ENCODE measurements at places on chromosomes 5 and 9.

DNA sequence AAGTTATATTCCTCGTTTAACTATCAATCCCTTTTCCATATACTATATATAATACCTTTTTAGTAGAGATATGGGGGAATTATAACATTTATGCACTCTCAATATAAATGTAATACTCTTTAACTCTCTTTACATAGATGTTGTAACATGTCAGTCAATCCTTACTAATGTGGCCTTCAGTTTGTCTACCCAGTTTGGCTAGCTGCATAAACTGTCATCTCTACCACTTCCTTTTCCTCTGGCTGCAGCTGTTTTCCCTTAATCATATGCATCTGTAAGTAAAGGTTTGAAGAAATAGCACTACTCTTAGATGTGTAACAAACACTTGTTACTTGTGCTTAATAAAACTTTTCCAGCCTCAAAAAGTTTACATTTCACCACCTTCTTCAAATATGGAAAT, 13.4 kb downstream of the ABHD17B start:
- DNase-seq: no peak

GRCh38 chr9:92165484-92165883, 50.3 kb upstream of the SPTLC1 start:
- no peak for DNase-seq

GRCh38 chr5:93348231-93348630, 232.8 kb downstream of the NR2F1-AS1 start:
- DNase-seq: no peak

DNA sequence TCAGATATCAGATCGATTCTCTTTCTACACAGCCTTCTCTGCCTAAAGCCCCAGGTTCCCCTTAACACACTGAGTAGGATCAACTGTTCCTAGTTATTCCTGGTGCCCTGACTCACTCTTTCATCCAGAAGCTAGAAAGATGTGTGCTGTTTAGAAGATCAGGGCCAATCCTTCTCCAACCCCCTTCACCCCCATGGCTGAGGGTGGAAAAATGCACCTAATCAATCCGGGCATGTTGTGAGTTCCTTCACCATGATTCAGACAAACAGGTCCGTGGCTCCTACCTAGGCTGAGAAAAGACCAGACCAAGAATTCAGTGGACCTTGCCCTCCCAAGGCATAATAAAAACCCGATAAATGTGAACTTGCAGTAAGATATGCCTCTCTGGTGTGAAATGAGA, 85.4 kb upstream of the EQTN start:
- no peak for DNase-seq

Measured in cardiac muscle cell (in vitro differentiated cells and primary cell).